Dermis lymphatic vessel endothelial cell (primary cell): ENCODE measurements at places on chromosomes 2 and 18. TPM values are rescaled to one million over a fixed set of nuclear protein-coding genes. Genes with fewer than 3 reads are reported as not detected.

OXER1 gene
- total RNA-seq = not detected in 2 replicates

FHOD3 gene
- total RNA-seq = 0.33 TPM in 1 of 2 replicates, not detected in the other

FBXO41 gene
- under 0.01 and 0.09 TPM in 2 replicates for total RNA-seq

SERPINB11 gene
- total RNA-seq = not detected in 2 replicates

SLC5A7 gene
- total RNA-seq = not detected in 2 replicates

IL36RN gene
- total RNA-seq = not detected in 2 replicates

THADA gene
- 16.9 and 24.7 TPM in 2 replicates for total RNA-seq

UGT1A5 gene
- total RNA-seq = not detected in 2 replicates

CNDP1 gene
- not detected in 2 replicates for total RNA-seq

CD8B2 gene
- not detected in 2 replicates for total RNA-seq

CCDC150 gene
- total RNA-seq = 5.9 and 7.3 TPM in 2 replicates

TYMS gene
- 6.6 and 10.3 TPM in 2 replicates for total RNA-seq

COX5B gene
- 409 and 429 TPM in 2 replicates for total RNA-seq

PRKAG3 gene
- total RNA-seq = not detected in 2 replicates

LRRTM4 gene
- total RNA-seq = not detected in 2 replicates

MYOM1 gene
- 0.43 and 2.4 TPM in 2 replicates for total RNA-seq

DOCK10 gene
- 2.4 and 6.4 TPM in 2 replicates for total RNA-seq

HOXD1 gene
- total RNA-seq = 5.9 and 10.0 TPM in 2 replicates

SLC9A2 gene
- not detected in 2 replicates for total RNA-seq

IL37 gene
- not detected in 2 replicates for total RNA-seq

REEP1 gene
- 17.7 and 22.9 TPM in 2 replicates for total RNA-seq

SLC11A1 gene
- total RNA-seq = 0.09 and 0.11 TPM in 2 replicates

SRD5A2 gene
- total RNA-seq = not detected in 2 replicates

VWA3B gene
- total RNA-seq = not detected in 2 replicates

TRIM43B gene
- not detected in 2 replicates for total RNA-seq

SGO2 gene
- total RNA-seq = 1.6 and 2.3 TPM in 2 replicates

KCNF1 gene
- total RNA-seq = 3.4 and 7.3 TPM in 2 replicates

EVA1A gene
- total RNA-seq = 17.0 and 25.4 TPM in 2 replicates

TRIM54 gene
- total RNA-seq = 0.52 and 1.3 TPM in 2 replicates

COBLL1 gene
- total RNA-seq = 1.3 and 2.2 TPM in 2 replicates

VIL1 gene
- total RNA-seq = not detected in 2 replicates

NXPH2 gene
- not detected in 2 replicates for total RNA-seq

TRIM43 gene
- not detected in 2 replicates for total RNA-seq

XIRP2 gene
- under 0.01 and 0.09 TPM in 2 replicates for total RNA-seq

MRPS5 gene
- total RNA-seq = 37.5 and 45.0 TPM in 2 replicates

TRAPPC8 gene
- total RNA-seq = 61.8 and 68.2 TPM in 2 replicates

PPP1R7 gene
- 42.2 and 73.9 TPM in 2 replicates for total RNA-seq

RTTN gene
- 10.6 and 18.4 TPM in 2 replicates for total RNA-seq

CD302 gene
- 13.1 and 15.2 TPM in 2 replicates for total RNA-seq

B3GNT7 gene
- total RNA-seq = 10.7 and 13.0 TPM in 2 replicates

LOXHD1 gene
- 0.11 and 0.26 TPM in 2 replicates for total RNA-seq

ACKR3 gene
- 6.4 and 13.4 TPM in 2 replicates for total RNA-seq

COL6A3 gene
- 9.6 and 35.2 TPM in 2 replicates for total RNA-seq

RFX8 gene
- total RNA-seq = 0.11 and 0.17 TPM in 2 replicates

SERPINB7 gene
- total RNA-seq = 0.22 TPM in 1 of 2 replicates, not detected in the other

HOXD13 gene
- total RNA-seq = under 0.01 TPM in 1 of 2 replicates, not detected in the other

MC4R gene
- not detected in 2 replicates for total RNA-seq

FKBP1B gene
- total RNA-seq = 8.7 and 10.5 TPM in 2 replicates

CDH7 gene
- total RNA-seq = not detected in 2 replicates

GAL3ST2 gene
- not detected in 2 replicates for total RNA-seq

IL1R2 gene
- 0.26 and 0.33 TPM in 2 replicates for total RNA-seq

CRYBA2 gene
- not detected in 2 replicates for total RNA-seq

GKN2 gene
- total RNA-seq = under 0.01 TPM in 1 of 2 replicates, not detected in the other

TRIB2 gene
- total RNA-seq = 63.1 and 83.0 TPM in 2 replicates

RGPD3 gene
- 0.11 and 0.17 TPM in 2 replicates for total RNA-seq

ANO7 gene
- total RNA-seq = 1.2 and 3.0 TPM in 2 replicates

AP1S3 gene
- total RNA-seq = 0.65 and 0.95 TPM in 2 replicates
